Adrenal gland (tissue), 19 donors: ENCODE measurements at places on chromosomes 11 and 22. TPM values are rescaled to one million over a fixed set of nuclear protein-coding genes. Genes with fewer than 3 reads are reported as not detected.

The NXPE1 gene
- total RNA-seq, result not detected

GRCh38 chr11:118434553-118435289 is 1.6 kb upstream of the KMT2A start:
- peak; percentile 64 for DNase-seq
- no peaks in the 10 kb centered on the region for H3K27me3 ChIP-seq
- peak overlapping the region; percentile 98 for H3K27ac ChIP-seq
- H3K4me3 ChIP-seq, result peak overlapping the region; percentile 62
- H3K36me3 ChIP-seq, result no peaks in the 10 kb centered on the region

DNA sequence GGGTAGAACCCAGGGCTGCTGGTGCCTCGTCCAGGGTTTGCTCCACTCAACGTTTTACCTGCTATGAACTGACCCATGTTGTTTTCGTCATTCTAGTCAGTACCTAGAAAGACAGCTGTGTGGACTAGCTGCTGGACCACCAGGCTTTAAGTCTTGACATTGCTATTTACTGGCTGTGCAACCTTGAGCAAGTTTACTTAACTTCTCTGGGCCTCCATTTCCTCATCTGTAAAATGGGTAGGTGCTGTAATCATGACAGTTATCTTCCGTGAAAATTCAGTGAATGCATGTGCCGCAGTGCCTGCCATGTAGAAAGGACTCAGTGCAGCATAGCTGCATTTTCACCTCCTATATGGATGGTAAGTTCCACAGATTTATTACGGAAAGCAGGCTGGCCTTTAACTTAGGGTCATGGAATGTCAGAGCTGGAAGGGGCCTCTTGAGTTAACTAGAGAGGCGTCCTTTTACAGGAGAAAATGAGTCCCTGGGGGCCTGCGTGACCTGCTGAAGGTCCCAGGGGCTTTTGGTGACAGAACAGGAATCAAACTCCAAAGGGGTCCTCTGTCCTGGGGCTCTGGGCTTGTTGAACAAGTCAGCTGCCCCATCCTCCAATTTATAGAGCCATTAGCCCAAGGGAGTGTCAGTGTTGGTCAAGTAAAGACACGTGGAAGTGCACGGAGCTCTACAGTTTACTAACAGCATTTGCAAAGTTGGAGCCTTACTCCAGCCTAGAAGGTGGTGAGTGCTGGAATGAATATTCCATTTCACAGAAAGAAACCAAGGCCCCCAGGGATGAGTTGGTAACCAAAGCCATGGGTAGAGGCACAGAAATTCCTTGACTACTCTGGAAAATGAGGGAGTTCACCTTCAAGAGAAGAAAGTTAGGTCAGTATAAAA is 12.0 kb upstream of the MALAT1 start:
- peaks cover 59% of the 10 kb centered on the region for H3K4me1 ChIP-seq
- peak overlapping the region; percentile 99 for H3K27ac ChIP-seq
- no peak for DNase-seq
- H3K36me3 ChIP-seq, result no peaks in the 10 kb centered on the region

- no peak overlapping the region for H3K4me3 ChIP-seq
- H3K36me3 ChIP-seq, result no peaks in the 10 kb centered on the region
- DNase-seq, result no peak
- no peaks in the 10 kb centered on the region for H3K27me3 ChIP-seq
- H3K4me1 ChIP-seq, result peaks cover 38% of the 10 kb centered on the region
Measured at GRCh38 chr11:3944198-3944597, 88.7 kb downstream of the STIM1 start.

The P2RX6 gene
- 8.5 TPM for total RNA-seq

The GRAMD4 gene
- total RNA-seq, result 114 TPM

DNA sequence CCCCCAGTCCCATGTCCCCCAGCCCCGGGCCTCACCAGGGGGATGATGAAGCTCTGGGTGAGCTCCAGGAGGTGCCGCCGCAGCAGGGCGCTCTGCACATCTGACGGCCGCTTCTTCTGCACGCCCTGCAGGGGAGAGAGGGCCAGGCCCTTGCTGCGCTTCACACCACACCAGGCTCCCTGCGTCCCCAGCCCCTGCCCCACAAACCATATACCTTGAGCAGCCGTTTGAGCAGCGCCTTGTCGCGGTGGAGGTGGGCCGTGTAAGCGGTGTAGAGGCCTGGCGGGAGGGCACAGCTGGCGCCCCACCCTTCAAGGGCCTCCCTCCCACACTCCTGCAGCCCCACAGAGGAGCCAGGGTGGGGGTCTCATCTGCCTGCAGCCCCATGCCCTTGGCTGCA is 6.2 kb upstream of the PLXNB2 start:
- no peaks in the 10 kb centered on the region for H3K36me3 ChIP-seq
- peaks cover 20% of the 10 kb centered on the region for H3K4me1 ChIP-seq
- no peak overlapping the region for H3K4me3 ChIP-seq
- no peak for DNase-seq
- no peak overlapping the region for H3K27ac ChIP-seq

The OR51E1 gene
- 0.11 TPM for total RNA-seq

The PGM2L1 gene
- 2.8 TPM for total RNA-seq

GRCh38 chr11:43554148-43554473 is 126.4 kb upstream of the HSD17B12 start:
- H3K27ac ChIP-seq, result no peak overlapping the region
- peaks cover 12% of the 10 kb centered on the region for H3K4me1 ChIP-seq
- DNase-seq, result no peak
- no peaks in the 10 kb centered on the region for H3K36me3 ChIP-seq
- H3K4me3 ChIP-seq, result no peak overlapping the region

- no peaks in the 10 kb centered on the region for H3K36me3 ChIP-seq
- no peak overlapping the region for H3K4me3 ChIP-seq
- no peaks in the 10 kb centered on the region for H3K27me3 ChIP-seq
- H3K4me1 ChIP-seq, result no peaks in the 10 kb centered on the region
- H3K27ac ChIP-seq, result no peak overlapping the region
- no peak for DNase-seq
Measured at GRCh38 chr22:49489821-49490220, 337.9 kb downstream of the BRD1 start.

DNA sequence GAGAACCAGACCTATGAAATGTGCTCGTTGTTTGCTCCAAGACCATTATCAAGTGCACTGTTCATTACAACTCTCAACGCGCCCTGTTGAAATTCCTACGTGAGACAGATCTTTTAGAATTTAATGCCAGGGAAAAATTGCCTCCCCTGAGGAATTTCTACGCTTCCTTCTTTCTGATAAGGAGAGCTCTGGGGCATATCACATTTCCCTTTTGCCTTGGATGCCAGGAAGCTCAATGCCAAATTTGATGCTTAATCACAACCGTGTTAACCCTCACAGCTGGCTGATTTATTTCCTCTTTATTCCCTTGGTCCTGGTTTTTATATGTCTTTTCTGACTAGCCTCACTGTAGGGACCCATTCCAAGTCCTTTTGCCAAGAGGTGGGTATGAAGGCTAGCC is 109.4 kb downstream of the MICAL2 start:
- H3K36me3 ChIP-seq, result no peaks in the 10 kb centered on the region
- H3K27ac ChIP-seq, result peak overlapping the region; percentile 70
- DNase-seq, result no peak
- H3K4me1 ChIP-seq, result no peaks in the 10 kb centered on the region

DNA sequence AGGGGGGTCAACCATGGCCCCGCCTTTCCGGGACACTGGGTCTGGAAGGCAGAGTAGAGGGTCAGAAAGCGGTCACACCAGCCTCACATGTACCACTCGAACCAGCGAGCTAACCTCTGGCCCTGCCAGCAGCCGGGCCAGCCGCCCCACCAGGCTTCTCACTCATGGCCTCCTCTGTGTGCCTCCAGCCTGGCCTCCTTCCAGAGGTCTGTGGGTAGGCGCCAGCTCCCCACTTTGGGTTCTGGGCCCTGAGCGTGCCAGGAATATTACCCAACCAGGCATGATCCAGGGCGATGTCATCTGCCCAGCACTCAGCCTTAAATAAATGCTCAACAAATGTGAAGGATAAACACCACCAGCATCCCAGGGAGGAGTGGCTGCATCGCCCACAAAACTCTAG is 5.8 kb downstream of the SCUBE1 start:
- no peaks in the 10 kb centered on the region for H3K4me1 ChIP-seq
- no peak overlapping the region for H3K4me3 ChIP-seq
- peak; percentile 64 for DNase-seq
- no peaks in the 10 kb centered on the region for H3K27me3 ChIP-seq

- H3K4me1 ChIP-seq, result peaks cover 47% of the 10 kb centered on the region
- H3K36me3 ChIP-seq, result no peaks in the 10 kb centered on the region
- peak overlapping the region; percentile 65 for H3K27ac ChIP-seq
- no peaks in the 10 kb centered on the region for H3K27me3 ChIP-seq
- H3K4me3 ChIP-seq, result peak overlapping the region; percentile 30
Measured at GRCh38 chr11:96306933-96307775, 35.8 kb downstream of the MAML2 start.

The USP2 gene
- 3.9 TPM for total RNA-seq

The GVQW3 gene
- 10.9 TPM for total RNA-seq

The MYBPC3 gene
- 0.54 TPM for total RNA-seq

The GAB4 gene
- not detected for total RNA-seq

- H3K27ac ChIP-seq, result no peak overlapping the region
- no peaks in the 10 kb centered on the region for H3K27me3 ChIP-seq
- no peak overlapping the region for H3K4me3 ChIP-seq
Measured at GRCh38 chr11:22699388-22699787, 33.0 kb downstream of the GAS2 start.

DNA sequence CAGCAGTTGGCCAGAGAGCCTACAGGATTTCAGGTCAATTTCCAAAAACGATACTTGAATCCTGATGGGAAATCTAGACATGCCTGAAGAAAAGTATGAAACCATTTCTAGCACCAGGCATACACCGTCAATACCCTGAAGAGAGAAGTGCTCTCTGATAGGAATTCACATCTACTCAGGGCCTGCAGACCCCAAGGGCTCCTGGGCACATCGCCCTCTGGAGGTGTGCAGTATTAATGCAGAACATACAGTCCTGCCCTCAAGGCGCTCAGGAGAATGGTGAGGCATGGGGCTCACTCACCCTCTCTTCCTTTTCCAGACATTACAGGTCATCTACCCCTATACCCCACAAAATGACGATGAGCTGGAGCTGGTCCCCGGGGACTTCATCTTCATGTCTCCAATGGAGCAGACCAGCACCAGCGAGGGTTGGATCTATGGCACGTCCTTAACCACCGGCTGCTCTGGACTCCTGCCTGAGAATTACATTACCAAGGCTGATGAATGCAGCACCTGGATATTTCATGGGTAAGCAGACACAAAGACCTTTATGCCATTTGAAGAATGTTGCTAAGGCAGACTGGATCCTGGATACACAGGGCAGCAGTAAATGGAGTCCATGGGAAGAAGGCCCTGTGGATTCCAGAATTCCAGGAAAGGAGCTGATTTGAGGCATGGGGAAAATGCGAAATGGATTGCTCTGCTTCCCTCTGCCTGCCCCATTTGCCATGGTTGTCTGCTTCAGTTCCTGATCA is 49.3 kb upstream of the CRTAM start:
- H3K27ac ChIP-seq, result no peak overlapping the region
- no peak overlapping the region for H3K4me3 ChIP-seq
- no peaks in the 10 kb centered on the region for H3K36me3 ChIP-seq
- no peak for DNase-seq

The TSPAN18 gene
- total RNA-seq, result 54.0 TPM

DNA sequence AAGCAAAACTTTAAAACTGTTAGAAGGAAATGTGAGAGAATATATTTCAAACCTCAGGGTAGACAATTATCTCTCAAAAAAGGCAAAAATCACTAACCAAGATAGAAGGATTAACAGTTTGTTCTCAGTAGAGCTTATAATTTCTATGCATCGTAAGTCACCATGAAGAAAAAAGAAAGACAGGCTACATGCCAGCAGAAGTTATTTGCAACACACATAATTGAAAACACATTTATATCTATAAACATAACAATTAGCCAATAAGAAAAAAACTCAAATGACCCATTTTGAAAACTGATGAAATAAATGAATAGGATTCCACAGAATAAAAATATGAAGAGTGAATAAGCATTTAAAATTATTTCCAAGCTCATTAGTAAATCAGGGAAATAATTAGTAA is 24.4 kb upstream of the SNX19 start:
- H3K36me3 ChIP-seq, result no peaks in the 10 kb centered on the region
- no peak for DNase-seq
- no peak overlapping the region for H3K27ac ChIP-seq
- no peaks in the 10 kb centered on the region for H3K4me1 ChIP-seq
- H3K4me3 ChIP-seq, result no peak overlapping the region
- H3K27me3 ChIP-seq, result no peaks in the 10 kb centered on the region

- no peaks in the 10 kb centered on the region for H3K4me1 ChIP-seq
- H3K27ac ChIP-seq, result no peak overlapping the region
- H3K4me3 ChIP-seq, result no peak overlapping the region
- DNase-seq, result no peak
Measured at GRCh38 chr11:114447444-114447843, 8.2 kb downstream of the REXO2 start.
